ENCODE measurements at places on chromosomes 2 and 18. TPM values are rescaled to one million over a fixed set of nuclear protein-coding genes. Genes with fewer than 3 reads are reported as not detected.

GRCh38 chr2:133072837-133073694 is 403.1 kb upstream of the LYPD1 start:
- DNase-seq, result no peak

GRCh38 chr2:69097891-69098655 is 85.1 kb downstream of the ANTXR1 start:
- no peak for DNase-seq

- DNase-seq, result no peak
Measured at GRCh38 chr2:8458503-8459459, 223.1 kb upstream of the ID2 start.

- DNase-seq, result no peak
Measured at GRCh38 chr2:29154610-29155009, 39.4 kb downstream of the CLIP4 start.

DNA sequence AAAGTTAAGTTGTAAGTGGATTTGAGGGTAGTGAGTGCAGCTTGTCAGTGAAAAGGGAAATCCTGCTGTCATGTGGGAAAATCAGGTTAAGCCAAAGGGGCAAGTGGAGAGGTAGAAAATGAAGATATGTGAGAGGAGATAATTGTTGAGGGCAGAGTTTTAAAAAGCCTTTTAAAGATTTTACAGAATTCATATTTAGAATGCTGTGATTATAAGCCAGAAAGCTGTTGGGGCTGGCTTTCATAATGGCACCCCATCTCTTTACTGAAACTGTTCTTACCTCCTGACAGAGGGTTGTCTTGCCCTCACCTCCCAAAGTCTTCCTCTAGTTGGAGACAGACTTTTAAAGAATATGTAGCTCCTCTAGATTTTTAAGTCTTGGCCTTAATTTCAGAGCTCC is 86.9 kb downstream of the MYO3B start:
- DNase-seq, result no peak

DNA sequence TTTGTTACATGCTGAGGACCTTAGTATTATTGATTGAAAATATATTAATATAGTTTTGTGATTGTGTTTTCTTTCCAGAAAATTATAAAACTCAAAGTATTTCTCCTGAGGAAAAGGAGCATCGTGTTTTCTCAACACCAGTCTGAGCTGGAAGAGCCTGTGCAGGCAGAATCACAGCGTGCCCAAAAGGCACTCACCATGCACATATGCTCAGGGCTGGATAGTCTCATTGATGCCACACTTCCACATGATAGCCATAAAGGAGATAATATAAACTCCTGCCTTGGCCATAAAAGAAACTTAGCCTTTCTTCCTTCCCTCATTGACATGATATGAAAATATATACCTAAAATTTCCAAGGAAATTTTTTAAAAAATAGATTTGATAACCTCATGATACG is 4.0 kb downstream of the PDE1A start:
- no peak for DNase-seq

DNA sequence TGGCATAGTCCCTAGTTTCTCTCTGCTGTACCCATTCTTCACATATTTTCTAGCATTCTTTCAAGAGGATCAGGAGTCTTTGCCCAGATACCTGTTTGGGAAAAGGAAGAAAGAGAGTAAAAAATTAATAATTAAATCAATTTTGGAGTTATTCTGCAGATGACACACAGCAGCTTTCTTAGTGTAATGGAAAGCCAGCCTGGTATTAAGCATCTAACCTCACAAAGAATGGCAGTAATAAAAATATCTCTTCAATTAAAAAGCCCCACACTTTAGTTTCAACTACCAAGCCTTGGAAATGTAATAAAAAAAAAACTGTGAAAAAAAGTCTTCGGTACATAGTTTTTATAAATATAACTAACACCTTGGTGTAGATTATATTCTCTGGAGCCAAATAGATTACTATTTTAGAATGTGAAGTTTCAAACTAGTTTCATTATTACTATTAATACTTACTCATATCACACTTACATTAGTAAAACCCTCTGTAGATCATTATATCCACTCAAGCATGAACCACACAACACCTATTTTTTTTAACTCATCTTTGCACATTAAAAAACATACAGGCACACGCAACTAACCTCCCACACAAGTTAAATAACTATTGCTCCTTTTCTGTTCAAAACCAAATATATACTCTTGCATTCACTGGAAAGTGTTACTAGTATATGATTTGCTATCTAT is 90.9 kb downstream of the GPD2 start:
- no peak for DNase-seq

DNA sequence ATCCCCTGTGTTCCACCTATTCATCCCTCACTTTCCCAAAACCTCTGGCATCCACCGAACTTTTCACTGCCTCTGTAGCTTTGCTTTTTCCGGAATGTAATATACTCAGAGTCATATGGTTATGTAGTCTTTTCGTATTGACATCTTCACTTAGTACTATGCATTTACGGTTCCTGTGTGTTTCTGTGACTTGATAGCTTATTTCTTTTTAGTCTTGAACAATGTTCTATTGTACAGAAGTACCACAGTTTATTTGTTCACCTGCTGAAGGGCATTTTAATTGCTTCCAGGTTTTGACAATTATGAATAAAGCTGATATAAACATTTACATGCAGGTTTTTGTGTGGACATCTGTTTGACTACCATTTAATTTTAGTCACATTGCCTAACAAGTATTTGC is 154.7 kb upstream of the DOK6 start:
- DNase-seq, result no peak

- no peak for DNase-seq
Measured at GRCh38 chr2:16127276-16127940, 187.1 kb downstream of the MYCN start.

SH3RF3 gene
- total RNA-seq, result 6.6 TPM

GPATCH11 gene
- 4.5 TPM for total RNA-seq

CCL20 gene
- total RNA-seq, result not detected

ACTG2 gene
- 1.7 TPM for total RNA-seq
